ENCODE measurements at places on chromosomes 13 and 19.

- no peak for DNase-seq
Measured at GRCh38 chr19:52889931-52890330, 7.5 kb downstream of the ZNF320 start.

DNA sequence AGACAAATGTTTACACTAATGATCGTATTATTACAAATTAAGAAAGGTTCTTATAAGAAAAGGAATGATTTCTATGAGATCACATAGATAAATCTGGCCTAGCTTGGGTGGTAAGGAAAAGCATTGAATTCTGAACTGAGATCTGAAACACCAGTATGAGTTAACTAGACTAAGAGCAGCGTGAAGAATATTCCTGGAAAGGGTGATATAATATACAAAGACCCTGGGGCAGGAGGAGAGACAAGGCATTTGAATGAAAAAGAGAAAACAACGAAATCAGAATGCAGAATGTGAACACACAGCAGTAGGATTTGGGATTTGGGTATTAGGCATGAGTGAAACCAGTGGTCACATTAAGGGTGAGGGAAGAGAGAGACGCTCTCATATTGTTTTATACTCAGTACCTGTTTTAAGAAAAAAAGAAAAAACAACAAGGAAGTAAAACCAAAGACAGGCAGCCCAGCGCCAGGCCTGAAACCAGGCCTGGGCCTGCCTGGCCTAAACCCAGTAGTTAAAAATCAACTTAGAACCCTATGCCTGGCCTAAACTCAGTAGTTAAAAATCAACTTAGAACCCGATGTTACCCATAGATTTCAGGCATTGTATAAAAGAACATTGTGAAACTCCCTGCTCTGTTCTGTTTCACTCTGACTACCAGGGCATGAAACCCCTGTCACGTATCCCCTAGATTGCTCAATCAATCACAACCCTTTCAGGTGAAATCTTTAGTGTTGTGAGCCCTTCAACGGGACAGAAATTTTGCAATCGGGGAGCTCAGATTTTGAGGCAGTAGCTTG, 287.1 kb downstream of the ITGBL1 start:
- DNase-seq = no peak

DNA sequence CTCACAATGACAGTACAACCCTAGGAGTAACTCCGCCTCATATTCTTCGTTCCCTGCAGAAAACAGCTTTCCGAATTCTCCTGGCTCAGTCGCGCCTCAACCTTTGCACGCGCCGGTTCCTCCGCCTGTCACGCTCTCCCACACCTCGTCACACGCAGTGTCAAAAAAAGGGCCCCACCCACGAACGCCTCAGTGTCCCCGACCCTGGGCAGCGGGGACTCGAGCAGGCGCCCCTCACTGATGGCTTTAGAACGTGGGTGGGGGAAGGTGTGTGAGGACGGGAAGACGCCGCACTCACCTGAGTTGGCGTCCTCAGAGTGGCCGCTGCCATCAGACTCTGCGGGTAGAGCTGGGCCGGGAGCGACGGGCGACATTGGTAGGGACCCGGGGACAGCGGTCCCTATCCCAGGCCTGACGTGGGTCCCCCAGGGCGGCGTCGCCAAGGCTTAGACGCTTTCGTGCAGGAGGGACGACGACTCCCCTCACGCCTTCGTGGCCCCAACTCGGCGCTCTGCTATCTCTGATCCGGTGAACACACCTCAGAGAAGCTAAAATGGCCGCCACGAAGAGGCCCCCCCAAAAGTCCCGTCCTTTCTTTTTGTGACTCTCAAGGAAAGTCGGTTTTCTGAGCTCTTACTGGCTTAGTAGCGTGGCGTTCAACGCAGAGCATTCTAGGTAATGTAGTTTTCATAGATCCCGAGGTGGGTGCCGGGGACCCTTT, at the start of gene ZNF154:
Gene ZNF154, minus strand, starts transcription at position 564 of the 721 bp plus-strand sequence. Its CDS starts 233 bp downstream, at position 331.
- DNase-seq = no peak

GRCh38 chr19:2332341-2333026, 4.0 kb downstream of the SPPL2B start:
- DNase-seq = no peak

DNA sequence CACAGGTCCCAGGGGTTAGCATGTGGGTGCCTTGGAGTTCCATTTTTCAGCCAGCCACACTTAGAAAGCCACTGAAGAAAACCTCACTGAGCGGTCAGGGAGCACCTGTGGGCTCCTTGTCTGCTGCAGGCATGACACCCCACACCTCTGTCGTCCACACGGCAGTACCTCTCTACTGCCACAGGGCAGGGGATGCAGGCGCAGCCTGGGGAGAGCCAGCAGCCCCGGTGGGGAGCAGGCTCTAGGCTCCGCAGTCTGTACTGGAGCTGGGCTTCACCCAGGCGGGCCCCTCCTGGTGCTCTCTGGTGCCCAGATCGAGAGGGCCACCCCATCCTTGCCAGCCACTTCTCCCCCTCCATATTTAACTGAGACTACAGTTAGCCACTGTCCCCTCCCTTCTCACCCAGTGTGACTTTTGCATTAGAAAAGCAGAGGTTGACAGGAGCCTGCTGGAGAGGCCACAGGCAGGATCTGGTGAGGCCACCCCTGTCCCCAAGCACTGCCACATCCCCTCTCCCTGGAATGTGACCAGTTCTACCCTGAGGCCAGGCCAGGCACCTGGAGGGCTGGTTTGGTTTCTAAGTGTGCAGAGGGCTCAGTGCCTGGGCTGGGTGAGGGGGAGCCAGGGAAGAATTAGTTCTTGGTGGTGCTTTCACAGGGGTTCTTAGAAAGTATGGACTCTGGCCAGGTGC, 104.4 kb downstream of the KDM4B start:
- no peak for DNase-seq

- no peak for DNase-seq
Measured at GRCh38 chr19:36876993-36877938, 26.6 kb downstream of the ZNF345 start.

- no peak for DNase-seq
Measured at GRCh38 chr13:29886446-29886845, 36.0 kb upstream of the UBL3 start.

GRCh38 chr13:30974350-30974749, 41.9 kb downstream of the TEX26 start:
- no peak for DNase-seq

DNA sequence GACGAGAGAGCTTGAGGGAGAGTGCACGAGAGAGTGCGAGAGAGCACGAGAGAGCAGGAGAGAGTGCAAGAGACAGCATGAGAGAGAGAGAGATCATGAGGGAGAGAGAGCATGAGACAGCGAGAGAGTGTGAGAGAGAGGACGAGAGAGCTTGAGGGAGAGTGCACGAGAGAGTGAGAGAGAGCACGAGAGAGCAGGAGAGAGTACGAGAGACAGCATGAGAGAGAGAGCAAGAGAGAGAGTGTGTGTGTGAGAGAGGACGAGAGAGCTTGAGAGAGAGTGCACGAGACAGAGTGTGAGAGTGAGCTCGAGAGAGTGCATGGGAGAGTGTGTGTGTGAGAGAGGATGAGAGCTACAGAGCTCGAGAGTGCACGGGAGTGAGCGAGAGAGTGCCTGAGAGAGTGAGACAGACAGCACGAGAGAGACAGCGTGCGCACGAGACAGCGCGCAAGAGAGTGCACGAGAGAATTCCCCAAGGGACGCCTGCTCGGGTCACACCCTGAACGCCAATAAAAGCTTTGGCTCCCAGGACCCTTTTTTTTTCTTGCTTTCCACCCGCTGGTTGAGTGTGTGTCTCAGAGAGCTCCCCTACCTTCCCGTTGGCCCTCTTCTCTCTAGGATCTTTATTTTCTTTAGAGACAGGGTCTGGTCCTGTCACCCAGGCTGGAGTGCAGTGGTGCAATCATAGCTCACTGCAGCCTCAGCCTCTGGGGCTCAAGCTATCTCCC, 3.7 kb downstream of the CD70 start:
- DNase-seq = no peak

DNA sequence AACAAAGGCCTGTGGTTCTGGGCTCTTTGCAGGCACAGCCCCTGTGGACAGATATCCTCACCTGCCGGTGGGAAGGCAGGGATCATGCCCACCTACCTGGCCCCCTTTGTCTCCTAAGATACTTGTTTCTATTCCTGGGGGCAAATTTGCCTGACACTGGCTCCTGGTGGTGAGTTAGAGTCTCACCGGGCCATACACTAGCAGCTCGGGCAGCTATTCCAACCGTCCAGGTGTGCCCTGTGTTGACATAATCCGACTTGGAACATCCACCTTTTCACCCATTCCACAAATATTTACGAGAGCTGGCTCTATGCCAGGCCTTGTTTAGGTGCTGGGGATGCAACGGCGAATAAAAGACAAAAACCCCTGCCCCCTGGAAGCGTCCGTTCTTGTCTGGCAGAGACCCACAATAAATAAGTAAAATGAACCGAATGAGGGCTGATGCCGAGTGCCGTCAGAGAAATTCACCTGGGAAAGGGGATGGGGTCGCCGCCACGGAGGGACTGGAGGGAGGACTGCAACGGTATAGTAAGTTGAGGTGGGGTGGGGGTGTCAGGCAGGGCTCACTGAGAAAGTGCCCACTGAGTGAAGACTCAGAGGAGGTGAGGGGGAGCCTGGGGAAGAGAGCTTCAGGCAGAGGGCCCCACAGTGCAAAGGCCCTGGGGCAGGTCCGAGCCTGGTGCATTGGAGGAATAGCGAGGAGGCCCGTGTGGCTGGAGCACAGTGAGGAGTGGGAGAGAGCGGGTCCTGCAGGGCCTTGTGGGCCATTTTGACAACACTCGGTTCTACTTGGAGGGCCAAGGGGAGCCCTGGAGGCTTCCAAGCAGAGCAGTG, 43.2 kb upstream of the RANBP3 start:
- no peak for DNase-seq

DNA sequence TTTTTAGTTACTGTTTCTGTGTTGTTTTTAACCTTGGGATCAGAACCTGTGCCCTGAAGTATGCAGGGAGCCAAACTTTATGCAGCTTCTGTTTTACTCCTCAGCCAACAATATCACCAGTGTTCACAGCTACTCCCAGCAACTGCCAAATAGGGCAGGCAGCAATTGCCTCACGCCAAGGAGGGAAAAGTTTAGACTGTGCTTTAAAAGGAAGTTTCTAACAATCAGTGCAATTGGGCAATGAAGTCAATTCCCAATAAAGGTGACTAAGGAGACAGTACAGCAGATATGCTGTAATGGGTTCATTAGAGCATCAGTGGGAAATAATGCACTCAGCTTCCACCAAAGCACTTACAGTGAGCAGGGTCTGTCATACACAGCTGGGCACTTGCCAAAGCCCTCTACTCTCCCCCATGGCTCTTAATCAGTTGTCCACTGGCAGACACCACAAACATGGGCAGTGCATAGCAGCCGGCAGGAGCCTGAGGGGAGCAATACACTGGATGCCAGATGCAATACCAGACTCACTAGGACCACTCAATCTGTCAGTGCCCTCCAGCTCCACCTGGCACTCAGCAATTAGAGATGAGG, 19.3 kb downstream of the ENOX1 start:
- no peak for DNase-seq

DNA sequence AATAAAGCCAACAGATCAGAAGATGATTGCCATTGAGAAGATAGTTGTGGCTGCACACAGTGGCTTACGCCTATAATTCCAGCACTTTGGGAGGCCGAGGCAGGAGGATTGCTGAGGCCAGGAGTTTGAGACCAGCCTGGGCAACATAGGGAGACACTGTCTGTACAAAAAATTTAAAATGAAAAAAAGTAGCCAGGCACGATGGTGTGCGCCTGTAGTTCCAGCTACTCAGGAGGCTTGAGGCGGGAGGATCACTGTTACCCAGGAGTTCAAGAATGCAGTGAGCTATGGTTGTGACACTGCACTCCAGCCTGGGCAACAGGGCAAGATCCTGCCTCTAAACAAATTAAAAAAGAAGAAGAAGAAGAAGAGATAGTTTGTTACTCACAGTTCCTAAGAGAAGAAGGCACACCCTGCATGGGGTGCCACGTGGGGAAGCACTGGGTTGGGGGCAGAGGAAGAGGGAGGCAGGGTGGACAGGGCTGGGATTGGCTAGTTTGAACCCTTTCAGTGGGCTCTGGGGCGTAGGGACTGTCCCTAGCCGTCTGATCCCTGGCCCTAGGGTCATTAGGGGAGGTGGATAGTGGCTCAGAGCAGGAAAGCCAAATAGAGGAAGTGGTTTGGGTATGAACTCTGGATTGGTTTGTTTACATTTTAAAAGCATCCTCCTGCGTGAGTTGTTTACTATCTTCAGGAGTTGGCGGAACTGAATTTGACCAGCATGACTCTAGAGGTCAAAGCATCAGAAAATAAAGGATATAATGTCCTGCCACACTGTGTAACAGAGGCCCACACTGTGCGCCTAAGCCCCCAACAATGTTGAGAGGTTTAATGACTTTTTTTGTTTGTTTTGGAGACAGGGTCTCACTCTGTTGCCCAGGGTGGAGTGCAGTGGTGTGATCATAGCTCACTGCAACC, 60.5 kb upstream of the MEDAG start:
- DNase-seq = peak; percentile 72

- DNase-seq = no peak
Measured at GRCh38 chr13:95403349-95404140, 102.3 kb upstream of the ABCC4 start.

DNA sequence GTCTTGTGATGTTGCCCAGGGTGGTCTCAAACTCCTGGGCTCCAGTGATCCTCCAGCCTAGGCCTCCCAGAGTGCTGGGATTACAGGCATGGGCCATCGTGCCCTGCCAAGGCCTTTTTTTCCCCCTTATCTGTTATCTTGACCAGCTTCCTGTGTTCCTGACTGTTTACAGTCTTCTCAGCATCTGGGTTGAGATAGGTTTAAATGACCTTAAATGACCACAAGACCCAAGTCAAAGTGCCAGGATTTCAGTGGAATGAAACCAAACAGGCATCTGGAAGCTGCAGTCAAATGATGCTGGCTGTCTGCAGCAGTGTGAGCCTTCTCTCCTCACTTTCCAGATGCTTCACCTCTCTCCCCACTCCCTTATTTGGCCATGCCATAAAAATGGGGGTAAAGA, 114.2 kb upstream of the CLDN10 start:
- DNase-seq = peak; percentile 51

DNA sequence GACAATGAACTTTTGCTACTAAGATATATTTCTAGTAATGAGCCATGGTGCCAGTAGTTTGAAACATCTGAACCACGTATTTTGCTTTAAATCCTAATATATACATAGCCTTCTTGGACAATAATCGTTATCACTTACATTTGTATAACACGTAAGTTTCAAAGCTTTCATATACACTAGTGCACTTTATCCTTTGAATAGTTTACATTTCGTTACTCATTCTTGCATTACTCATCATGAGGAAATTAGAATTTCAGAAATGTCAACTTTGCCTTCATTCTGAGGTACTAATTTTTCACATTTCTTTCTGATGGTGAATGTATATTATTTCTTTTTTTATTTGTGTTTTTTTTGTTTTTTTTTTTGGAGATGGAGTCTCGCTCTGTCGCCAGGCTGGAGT, 5.8 kb downstream of the KBTBD7 start:
- peak; percentile 5 for DNase-seq

GRCh38 chr13:42413484-42413815, 141.5 kb downstream of the AKAP11 start:
- no peak for DNase-seq

GRCh38 chr13:107512551-107512950, 702.8 kb downstream of the LIG4 start:
- no peak for DNase-seq

- DNase-seq = no peak
Measured at GRCh38 chr19:30374865-30375552, 2.8 kb downstream of the ZNF536 start.

All from M059J (cell line).